ENCODE measurements at places on chromosomes 4 and X.

DNA sequence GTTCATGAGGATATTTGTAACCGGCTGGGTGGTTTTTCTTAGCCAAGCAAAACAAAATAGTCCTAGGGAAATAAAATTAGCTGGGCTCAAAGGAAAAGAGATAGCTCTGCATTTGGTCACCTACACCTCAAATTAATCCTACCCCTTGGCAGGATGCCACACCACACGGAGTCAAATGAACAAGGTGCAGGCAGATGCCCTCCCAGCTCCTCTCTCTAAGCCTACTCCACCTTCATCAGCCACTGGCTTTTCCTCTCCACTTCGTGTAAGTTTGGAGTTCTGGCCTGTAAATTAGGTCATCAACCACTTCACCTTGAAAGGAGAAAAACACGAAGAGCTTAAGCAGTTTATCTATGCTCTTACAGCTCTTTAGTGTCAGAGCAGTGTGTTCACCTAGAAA lies 1.4 kb downstream of the DDIT4L start:
- no peak for DNase-seq

DNA sequence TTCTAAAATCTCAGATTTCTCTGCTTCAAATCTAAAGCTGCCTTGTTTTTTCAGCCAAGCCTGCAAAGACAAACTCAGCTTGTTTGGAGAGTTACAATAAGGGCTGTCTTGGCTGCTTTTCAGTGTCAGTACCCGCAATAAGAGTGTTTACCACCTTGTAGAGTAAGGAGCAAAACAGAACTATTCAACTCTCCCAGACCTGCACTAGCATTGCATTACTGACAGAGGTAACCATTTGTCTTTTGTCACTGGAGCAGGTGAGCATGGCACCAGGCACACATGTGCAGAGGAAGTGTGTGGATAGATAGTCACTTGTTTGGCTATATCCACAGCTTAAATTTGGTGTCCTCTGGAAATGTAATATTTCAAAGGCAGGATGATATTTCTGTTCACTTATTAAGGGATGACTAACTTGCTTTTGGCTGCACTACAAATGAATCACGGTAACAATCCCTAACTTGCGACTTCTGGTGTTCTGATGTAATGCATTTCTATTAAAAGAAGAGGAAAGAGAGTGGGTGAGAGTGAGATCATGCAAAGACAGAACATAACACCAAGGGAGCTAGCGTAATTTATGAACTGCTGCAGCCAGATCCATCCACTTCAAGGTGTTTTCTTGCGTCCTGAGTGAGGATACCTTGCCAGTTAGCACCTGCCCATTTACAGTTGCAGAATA lies 38.6 kb downstream of the PTCHD1 start:
- DNase-seq = no peak

GRCh38 chrX:39551762-39552161 lies 546.0 kb downstream of the BCOR start:
- DNase-seq = no peak

- peak; percentile 23 for DNase-seq
Observed at GRCh38 chr4:54217642-54218495, 11.2 kb upstream of the PDGFRA start.

GRCh38 chrX:148448686-148449085 lies 51.7 kb upstream of the AFF2 start:
- DNase-seq = no peak

GRCh38 chr4:159235779-159236368 lies 133.0 kb downstream of the RAPGEF2 start:
- DNase-seq = no peak

DNA sequence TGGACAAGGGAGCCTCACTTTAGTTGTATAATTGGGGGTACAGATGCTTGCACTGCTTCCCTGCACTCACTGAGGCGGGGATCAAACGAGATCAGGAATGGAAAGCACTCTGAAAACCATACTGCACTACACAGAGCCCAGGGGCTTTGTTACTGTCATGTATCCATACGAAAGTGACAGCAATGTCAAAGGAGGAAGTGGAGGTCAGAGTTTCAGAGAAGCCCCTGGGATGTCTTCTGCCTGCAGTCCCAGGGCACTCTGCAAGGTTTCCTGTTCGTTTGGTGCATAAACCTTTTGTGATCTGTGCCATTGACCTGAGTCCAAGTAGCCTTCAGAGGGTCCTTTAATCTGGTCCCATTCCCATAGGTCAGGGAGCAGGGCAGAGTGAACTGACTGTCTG lies 31.2 kb downstream of the RNF175 start:
- DNase-seq = no peak

DNA sequence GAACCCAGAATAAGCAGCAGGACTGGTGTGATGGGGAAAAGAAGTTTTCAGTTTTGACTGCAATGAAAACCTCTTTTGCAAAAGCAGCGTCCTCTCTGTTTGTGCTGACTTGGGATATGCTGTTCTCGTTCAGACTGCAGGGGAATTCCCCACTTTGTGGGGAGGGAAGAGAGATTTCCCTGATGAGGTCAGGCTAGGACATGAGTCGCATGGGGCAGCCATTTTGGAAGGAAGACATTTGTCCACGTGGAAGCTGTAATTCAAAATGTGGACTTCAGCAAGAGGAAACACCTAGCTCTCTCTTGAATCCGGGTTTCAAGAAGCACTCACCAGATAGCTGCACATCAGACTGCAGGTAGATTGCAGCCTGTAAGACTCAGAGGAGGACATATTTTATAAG lies 39.3 kb downstream of the ING2 start:
- no peak for DNase-seq

DNA sequence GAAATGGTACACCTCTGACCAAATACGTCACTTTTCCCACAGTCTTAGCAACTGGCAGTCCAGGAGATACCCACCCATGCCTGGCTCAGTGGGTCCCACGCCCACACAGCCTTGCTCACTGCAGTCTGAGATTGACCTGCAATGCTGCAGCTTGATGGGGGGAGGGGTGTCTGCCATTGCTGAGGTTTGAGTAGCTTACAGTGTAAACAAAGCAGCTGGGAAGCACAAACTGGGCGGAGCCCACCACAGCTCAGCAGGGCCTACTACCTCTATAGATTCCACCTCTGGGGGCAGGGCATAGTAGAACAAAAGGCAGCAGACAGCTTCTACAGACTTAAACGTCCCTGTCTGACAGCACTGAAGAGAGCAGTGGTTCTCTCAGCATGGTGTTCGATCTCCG lies 52.7 kb downstream of the AMER1 start:
- DNase-seq = no peak

DNA sequence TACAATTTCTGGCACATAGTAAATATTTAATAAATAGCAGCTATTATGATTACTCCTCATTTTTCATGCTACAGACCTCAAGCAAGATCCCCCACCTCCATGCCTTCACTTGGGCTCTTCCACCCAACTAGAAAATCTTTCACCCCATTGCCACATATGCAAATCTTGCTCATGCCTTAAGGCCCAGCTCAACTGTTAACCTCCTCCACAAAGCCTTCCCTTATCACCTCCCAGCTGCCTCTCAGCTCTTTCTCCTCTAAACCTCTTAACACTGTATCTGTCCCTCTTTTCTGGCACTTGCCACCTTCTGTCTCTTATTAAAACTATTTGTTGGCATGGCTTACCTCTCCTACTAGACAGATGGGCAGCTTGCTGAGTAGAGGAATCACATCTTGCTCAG lies 51.5 kb downstream of the PJA1 start:
- no peak for DNase-seq

DNA sequence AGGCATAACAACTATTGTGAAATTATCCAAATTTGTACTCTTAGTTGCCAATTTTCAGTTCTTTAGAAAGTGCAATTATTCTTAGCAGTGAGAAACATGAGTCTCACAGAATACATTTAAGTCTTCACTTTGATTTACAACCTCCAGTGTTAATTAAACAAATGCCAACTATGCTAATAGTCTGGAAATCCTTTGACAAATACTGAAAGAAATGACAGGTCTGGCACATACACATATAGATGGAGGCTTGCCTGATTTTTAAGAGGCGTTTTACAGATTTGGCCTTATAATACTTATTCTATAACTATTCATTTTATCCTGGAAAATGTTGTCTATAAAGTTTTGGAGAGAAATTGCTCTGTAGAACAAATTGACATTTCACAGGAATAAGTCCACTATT lies 320.1 kb downstream of the TRIML1 start:
- DNase-seq = no peak

- DNase-seq = no peak
Observed at GRCh38 chr4:101295691-101296090, 51.6 kb downstream of the PPP3CA start.

- no peak for DNase-seq
Observed at GRCh38 chr4:141524116-141524515, 112.3 kb upstream of the IL15 start.

DNA sequence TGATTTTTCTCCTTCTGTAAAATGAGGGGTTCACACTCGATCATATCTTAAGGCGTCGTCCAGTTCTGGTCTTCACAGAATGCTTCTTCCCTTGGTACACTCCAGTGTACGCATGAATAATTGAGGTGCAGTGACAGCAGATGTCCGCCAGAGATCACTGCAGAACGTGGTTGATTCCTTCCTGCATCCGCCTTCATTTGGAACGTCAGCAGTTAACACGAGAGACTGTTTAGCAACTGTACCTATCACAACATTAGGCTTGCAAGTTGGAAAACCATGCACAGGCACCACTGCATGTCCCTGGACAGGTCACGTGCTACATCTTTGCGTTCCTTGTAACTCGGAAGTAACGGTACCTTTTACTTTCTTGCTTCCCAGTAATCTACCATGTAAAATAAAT lies 66.0 kb upstream of the GEMIN8 start:
- peak; percentile 0 for DNase-seq

- DNase-seq = no peak
Observed at GRCh38 chrX:151151665-151152267, 24.6 kb upstream of the GPR50 start.

- no peak for DNase-seq
Observed at GRCh38 chr4:175614890-175615289, 197.2 kb downstream of the GPM6A start.

- DNase-seq = no peak
Observed at GRCh38 chr4:37978248-37978924, 18.2 kb downstream of the PTTG2 start.

GRCh38 chrX:37666516-37666915 lies 19.1 kb upstream of the XK start:
- no peak for DNase-seq

DNA sequence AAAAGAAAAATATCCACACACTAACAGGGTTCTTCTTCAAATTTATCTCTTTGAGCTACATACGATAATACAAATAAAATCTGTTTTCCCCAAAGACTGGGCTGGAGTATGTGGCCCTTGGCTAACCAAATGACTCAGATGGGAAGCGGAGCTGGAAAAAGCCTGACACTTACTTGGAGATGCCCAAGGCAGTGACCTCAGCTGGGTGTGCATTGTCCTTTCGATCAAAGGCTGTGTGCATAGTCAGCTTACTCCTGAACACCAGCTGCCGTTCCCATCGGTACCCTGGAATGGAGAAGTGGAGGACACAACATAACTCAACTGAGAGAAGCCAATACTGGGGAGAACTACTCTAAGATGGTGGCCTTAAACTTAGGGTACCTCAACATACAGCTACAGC lies 95.1 kb downstream of the CDS1 start:
- no peak for DNase-seq

GRCh38 chr4:122814426-122814825 lies 12.2 kb upstream of the FGF2 start:
- no peak for DNase-seq

DNA sequence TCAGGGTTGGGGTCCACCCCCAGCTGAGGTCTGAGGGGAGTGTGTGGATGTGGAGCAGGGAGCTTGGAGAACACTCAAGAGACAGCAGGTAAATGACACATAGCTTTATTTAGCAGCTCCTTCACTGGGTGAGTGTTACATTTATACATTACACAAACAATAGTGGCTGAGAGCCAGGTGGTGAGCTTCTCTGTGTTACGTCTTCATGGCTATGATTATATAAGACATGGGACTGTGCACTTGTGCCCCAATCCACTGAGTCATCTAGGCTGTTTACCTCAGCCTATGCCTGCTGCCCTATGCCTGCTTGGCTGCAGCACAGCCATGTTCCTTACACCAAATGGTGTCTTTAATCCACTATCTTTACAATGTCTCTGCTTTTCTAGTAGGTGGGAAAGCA lies 459.6 kb downstream of the AFF2 start:
- no peak for DNase-seq

- no peak for DNase-seq
Observed at GRCh38 chr4:11467931-11468330, 39.2 kb upstream of the HS3ST1 start.

DNA sequence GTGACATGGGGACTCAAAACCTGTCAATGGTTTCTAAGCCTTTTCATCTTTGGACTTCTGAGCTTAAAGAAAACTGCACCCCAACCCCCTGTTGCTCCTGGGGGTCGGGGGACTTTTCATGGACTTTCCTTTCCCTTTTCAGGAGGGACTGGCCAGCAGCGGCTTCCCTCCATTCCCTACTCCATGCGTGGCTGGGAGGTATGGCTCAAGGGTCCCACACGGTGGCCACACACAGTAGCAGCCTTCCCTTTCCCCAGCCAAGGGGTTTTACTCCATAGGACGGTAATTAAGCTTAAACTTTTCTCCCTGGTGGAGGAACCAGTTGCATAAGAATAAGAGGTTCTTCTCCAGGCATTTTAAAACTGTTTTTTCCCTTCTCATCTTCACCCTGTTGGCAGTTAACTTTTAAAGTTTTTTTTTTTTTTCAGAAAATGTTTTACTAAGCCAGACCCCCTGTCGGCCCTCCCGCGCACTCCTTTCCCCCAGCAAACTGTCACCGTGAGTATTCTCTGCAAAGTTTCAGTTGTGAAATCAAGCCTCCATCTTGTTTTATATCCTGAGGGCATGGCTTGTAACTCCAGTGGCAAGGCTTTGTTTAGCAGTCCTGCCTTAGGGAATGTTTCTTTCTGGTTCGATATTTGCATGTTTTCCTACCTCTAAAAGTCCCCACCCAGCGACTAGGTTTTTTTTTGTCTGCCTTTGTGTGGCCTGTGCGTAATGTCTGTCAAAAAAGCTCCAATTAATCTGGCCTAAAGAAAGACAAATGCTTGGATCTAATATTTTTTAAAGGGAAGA lies 325.7 kb downstream of the TLL1 start:
- DNase-seq = no peak

- DNase-seq = no peak
Observed at GRCh38 chrX:18855919-18856644, 127.8 kb downstream of the PHKA2 start.

- DNase-seq = no peak
Observed at GRCh38 chr4:15410750-15411149, 17.1 kb upstream of the C1QTNF7 start.

DNA sequence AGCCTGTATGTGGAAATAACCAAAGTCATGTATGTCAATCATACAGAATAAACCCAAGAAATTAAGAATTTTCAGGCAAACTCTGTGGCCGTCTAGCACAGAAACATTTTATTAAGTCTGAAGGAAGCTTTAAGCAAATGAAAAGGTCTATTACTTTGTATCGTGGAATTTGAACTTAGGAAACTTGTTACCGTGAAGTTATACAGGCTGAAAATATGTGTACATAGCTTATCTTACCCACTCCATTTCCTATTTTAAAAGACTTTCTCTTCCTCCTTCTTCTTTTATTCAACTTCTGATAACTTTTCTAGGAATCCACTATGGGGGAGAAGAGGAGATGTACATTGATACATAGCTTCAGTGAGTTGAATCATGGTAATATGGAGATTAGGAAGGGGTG lies 108.3 kb downstream of the AGTR2 start:
- no peak for DNase-seq
